ENCODE measurements at places on chromosomes 11 and 22. TPM values are rescaled to one million over a fixed set of nuclear protein-coding genes. Genes with fewer than 3 reads are reported as not detected.
A peak's percentile ranks its signal among the peaks of the same experiment; 100 is the strongest.

Gene FAT3
- 20.9 TPM for total RNA-seq

Gene POLDIP3
- total RNA-seq = 67.2 TPM

Gene SLC6A5
- total RNA-seq = not detected

GRCh38 chr22:23218867-23219251 is 38.5 kb downstream of the BCR start:
- no peaks in the 10 kb centered on the region for H3K27me3 ChIP-seq
- H3K27ac ChIP-seq = no peak overlapping the region

DNA sequence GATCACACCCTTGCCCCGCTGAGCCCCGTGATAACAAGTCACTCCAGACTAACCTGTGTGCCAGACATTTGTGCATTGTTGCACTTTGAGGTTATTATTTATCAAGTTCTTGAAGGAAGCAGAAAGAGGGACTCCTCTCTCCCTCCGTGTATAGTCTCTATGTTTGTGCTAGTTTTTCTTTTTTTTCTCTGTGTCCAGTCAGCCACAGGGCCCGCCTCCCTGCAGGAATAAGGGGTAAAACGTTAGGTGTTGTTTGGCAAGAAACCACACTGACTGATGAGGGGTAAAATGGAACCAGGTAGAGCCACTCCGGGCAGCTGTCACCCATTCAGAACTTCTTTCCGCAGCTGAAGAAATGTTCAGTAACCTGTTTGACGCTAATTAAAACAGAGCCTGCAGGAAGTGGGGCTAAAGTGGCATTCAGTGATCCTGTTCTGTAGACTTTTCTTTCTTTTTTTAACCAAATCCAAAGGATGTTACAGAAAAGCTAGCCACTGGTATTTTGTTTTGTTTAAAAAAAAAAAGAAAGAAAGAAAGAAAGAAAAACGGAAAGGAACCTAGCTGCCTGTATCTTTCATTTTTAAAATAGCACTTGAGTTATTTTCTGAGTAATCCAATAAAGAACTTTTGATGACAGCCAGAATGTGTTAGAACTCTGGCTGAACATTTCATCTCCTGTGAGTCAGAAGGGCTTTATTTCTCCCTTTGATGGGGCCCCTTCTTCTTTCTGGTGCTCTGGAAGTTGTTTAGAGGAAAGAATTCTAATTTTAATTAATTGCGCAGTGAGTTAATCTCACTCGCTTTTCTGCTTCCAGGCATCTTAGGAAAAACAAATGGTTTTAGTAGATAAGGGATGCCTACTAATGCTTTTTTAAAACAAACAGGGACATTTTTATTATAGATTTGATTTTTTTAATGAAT is 58.2 kb downstream of the COMMD9 start:
- peaks cover 4% of the 10 kb centered on the region for H3K36me3 ChIP-seq
- H3K27me3 ChIP-seq = no peaks in the 10 kb centered on the region
- H3K27ac ChIP-seq = peak overlapping the region; percentile 31
- DNase-seq = no peak

DNA sequence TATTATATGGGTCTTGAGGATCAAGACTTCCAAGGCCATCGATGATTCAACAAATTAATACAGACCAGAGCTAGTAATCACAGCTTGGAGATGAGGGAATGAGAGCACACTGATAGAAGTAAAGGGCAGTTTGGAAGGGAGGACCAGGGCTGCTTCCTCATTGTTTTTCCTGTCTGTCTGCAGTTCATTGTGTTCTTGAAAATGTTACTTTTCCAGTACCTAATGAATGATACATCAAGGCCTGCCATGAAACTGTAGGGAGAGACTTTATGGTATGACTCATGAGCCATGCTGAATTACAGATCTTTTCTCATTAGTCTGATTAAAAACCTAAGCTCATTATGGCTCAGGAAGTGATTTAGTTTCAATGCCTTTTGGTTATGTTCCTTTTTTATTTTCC is 855.6 kb downstream of the KCNA4 start:
- no peaks in the 10 kb centered on the region for H3K27me3 ChIP-seq
- no peaks in the 10 kb centered on the region for H3K4me1 ChIP-seq
- H3K27ac ChIP-seq = no peak overlapping the region

DNA sequence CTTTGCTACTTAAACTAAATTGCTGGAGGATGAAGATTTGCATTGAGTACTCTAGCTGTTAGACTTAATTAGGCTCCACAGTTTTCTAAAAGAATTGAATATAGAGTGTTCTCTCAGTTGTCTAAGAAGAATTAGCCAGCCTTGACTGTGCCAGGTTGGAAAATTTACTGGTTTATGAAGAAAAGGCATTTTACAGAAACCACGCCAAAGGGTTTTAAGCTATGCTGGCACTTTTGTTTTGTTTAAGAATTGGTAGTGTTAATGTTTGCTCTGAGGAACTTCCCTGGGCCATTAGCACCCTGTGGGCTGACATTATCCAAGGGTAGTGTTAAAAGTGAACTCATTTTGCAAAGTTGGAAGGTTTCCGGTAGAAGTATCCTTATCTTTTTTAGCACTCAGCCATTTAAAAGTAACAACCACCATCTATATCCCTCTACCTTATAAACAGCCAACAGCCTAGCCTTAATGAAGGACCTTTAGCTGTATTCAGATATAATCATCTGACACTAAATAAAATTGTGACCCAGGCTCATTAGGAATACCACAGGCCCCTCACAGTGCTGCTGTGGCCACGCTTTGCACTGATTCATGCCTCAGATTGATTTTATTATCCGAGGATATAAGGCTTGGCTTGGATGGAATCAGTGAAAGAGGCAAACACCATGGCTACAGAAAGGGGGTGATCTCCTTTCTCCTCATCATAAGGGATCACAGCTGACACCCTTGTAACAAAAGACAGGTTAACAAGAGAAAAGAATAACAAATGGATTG is 158.9 kb downstream of the NCAM1 start:
- no peak overlapping the region for H3K4me3 ChIP-seq
- no peaks in the 10 kb centered on the region for H3K27me3 ChIP-seq
- no peak for DNase-seq
- H3K36me3 ChIP-seq = no peaks in the 10 kb centered on the region
- H3K27ac ChIP-seq = no peak overlapping the region

DNA sequence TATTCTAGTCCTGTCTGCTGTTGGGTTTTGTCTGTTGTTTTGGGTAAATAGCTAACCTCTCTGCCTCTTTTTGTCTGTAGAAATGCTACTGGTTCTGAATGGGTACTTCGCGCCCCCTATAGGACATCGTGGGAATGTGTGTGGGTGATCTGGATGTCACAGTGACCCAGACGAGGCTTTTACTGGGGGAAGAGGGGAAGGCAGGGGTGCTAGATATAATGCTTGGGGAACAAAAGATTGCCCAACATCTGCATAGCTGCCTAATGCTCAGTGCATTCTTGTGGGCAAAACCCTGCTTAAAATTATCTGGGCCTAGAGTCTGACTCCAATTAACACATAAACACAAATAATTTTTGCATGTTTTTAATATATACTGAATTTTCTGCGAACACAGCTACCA is 57.7 kb downstream of the BMAL1 start:
- H3K4me3 ChIP-seq = no peak overlapping the region
- H3K27ac ChIP-seq = no peak overlapping the region
- H3K4me1 ChIP-seq = no peaks in the 10 kb centered on the region
- H3K36me3 ChIP-seq = no peaks in the 10 kb centered on the region
- DNase-seq = peak; percentile 72

- H3K27ac ChIP-seq = no peak overlapping the region
- H3K36me3 ChIP-seq = no peaks in the 10 kb centered on the region
- H3K4me3 ChIP-seq = no peak overlapping the region
- no peak for DNase-seq
Observed at GRCh38 chr11:24422376-24422775, 74.5 kb upstream of the LUZP2 start.
